Caudate nucleus (tissue), 63 donors: ENCODE measurements at places on chromosomes 1 and 21.
A peak's percentile ranks its signal among the peaks of the same experiment; 100 is the strongest.

DNA sequence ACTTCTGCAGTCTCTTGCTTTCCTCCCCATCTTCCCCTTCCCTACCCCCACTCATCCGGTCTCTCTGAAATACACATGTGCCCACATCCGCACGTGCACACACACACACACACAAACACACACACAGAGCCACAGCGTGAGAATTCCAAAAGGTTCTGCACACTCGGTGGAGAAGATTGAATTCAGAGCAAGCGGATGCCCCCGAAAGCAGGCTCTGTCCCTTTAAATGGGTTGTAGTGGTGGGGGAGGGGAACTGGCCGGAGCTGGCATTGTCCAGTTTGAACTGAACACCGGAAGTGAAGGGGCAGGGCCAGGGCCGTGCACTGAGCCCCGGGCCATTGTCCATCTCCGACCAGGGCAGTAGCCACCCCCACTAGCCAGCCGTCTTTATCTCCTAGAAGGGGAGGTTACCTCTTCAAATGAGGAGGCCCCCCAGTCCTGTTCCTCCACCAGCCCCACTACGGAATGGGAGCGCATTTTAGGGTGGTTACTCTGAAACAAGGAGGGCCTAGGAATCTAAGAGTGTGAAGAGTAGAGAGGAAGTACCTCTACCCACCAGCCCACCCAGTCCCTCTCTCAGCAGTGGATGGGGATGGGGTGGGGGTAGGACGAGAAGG lies 1.3 kb upstream of the LIN28A start:
- DNase-seq, result no peak

GRCh38 chr1:115440733-115441132 lies 102.7 kb upstream of the NGF start:
- DNase-seq, result no peak

DNA sequence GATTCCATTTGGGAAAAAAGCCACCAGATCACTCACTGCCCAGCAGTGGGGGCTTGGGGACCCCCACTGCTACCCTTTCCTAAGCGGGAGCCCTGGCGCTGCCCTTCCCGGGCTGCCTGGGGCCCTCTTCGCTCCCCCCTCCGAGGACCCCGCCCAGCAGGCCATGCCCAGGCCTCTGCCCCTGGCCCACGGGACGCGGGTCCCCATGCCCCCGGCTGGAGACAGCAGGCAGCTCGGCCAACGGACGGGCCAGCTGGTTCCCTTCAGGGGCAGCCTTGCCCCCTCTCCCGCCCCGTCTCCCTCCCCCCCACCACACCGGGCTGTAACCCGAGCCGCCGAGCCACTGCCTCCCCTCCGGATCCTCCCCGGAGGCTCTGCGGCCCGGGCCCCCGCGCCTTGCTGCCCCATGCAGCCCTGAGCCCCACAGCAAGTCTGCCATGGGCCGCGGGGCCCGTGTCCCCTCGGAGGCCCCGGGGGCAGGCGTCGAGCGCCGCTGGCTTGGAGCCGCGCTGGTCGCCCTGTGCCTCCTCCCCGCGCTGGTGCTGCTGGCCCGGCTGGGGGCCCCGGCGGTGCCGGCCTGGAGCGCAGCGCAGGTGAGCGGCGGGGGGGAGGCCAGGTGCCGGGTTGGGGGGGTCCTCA lies at the start of gene MMP23B:
Gene MMP23B (plus strand): TSS at position 392 of the 639 bp plus-strand sequence. CDS start 46 bp downstream, at position 438.
- DNase-seq, result no peak

- no peak for DNase-seq
Observed at GRCh38 chr1:48848035-48848434, 71.3 kb upstream of the BEND5 start.

- DNase-seq, result peak; percentile 63
Observed at GRCh38 chr1:10340930-10341590, 57.8 kb upstream of the PGD start.

DNA sequence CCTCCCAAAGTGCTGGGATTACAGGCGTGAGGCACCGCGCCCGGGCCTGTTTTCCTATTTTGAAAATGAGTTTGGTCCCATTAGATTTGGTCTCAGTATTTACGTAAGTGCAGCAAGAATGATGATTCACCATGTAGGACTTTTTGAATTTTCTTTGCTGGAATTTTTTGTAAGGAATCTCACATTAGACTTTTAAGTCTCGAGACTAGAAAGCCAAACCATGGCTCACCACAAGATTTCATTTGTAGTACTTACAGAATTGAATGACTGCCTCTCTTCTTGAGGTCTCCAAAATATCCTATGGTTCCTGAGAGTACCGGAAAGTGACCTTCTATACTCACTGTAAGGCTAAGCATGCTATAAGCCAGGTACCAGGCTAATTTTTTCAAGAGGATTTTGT lies 325 bp downstream of the OR14A2 start:
- no peak for DNase-seq

- no peak for DNase-seq
Observed at GRCh38 chr21:33940881-33941245, 25.3 kb upstream of the ATP5PO start.

GRCh38 chr1:221913351-221913892 lies 171.5 kb upstream of the DUSP10 start:
- DNase-seq, result no peak

DNA sequence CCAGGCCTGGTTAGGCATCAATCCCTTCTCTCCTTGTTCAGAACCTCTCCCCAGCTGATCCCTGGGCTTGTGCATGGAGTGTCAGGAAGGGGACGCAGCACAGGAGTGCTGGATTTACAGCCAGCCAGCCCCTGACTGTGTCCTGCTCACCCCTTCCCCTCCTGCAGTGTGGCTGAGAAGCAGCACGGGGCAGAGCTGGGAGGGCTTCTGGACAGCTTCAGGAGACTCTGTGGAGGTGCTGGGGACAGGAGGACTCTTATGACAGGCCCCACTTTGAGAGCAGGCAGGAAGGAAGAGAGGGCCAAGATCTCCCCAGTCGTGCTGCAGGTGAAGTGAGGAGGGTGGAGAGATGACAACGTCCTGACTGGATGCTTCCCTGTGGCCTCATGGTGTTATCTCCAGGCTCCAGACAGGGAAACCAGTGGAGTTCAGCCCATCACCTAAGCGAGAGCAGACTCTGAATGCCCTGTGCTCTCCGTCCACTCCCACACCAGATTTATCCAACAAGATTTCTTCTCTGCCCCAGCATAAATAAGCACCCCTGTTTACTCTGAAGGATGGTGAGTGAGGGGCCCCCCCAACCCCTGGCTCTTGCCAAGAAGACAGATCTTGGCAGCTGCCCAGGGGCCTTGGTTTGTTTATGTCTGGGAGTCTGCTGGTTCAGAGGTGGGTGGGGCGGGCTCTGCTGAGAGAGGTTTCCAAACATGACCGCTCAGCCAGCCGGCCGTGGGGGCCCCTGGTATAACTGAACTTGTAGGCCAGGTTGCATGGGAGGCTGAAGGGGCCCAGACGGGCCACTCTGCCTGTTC lies 21.3 kb downstream of the TMCC2 start:
- peak; percentile 25 for DNase-seq

DNA sequence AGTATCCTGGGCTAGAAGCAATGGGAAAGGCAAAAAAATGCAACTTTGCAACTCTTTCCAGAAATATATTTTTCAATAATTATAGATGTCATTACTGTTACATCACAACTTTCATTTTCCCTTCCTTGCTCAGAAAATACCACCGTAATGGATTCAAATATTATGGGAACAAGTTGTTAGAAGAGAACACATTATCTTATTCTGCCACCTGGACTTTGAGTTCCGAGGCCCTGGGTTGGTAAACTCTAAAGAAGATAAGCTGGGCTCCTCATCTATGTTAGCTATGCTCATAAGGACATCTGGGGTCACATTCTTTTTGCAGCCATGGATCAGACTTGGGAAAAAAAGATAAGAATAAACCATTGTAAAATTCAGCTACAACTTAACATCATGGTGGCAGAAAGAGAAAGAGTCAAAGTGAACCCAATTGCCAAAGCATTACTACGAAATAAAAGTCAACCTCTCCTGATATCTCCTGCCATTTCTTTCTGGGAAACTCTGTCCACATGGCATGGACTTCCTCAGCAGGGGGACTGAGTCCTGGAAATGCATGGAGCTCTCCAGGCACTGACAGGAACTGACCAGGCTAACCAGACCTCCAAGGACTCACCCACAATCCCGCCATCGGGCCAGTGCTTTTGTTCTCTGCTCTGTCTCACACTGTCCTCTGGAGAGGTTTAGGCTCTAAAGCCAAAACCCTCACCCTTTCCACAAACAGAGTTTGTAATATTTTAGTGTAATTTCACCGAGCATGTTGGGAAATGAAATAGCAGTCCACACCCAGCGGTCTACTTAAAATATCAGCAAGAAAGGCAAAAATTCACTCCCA lies 499.1 kb upstream of the RUNX1 start:
- DNase-seq, result no peak

DNA sequence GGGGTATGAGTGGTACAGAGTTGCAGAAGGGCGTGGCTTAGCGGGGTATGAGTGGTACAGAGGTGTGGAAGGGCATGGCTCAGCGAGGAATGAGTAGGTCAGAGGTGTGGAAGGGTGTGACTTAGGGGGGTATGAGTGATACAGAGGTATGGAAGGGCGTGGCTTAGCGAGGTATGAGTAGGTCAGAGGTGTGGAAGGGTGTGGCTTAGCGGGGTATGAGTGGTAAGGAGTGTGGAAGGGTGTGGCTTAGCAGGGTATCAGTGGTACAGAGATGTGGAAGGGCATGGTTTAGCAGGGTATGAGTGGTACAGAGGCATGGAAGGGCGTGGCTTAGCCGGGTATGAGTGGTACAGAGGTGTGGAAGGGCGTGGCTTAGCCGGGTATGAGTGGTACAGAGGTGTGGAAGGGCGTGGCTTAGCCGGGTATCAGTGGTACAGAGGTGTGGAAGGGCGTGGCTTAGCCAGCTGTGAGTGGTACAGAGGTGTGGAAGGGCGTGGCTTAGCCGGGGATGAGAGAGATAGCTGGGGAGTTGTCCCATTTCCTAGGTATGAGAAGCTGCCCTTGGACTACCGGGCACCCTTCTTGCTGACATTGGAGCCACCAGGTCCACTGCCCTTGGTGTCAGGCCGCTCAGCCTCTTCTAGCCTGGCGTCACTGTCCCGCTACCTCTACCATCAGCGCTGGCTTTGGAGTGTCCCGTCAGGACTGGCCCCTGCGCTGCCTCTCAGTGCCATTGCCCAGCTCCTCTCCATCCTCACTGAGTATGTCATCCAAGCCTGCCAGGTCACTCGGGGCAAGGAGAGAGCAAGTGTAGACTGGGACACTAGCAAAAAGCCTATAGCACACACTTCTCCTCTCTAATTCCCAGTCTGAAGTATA lies 29.8 kb downstream of the HYI start:
- DNase-seq, result no peak

- DNase-seq, result no peak
Observed at GRCh38 chr1:84363019-84363418, 35.3 kb upstream of the DNASE2B start.

- DNase-seq, result no peak
Observed at GRCh38 chr21:30616125-30616524, at the start of gene KRTAP20-1. Gene KRTAP20-1, plus strand, starts transcription at chr21:30616425. Its CDS starts 30 bp downstream, at chr21:30616455.

DNA sequence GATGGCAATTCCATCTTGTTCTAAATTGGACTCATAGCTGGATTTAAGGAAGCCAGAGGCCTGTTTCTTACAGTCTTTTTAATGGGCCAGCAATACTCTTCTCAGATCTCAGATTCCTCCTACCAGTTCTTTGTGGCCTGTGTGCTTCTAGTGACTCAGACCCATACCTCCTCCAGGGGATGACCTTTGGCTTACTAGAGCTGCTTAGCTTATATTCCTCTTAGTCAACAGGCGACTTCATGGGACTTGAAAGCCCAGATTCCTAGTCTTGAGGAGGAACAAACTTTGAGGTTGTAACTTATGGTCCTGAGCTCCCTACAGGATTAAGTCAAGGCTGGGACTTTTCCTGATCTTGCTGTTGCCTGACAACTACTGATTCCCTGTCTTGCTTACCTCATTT lies 12.4 kb upstream of the PAPPA2 start:
- no peak for DNase-seq

DNA sequence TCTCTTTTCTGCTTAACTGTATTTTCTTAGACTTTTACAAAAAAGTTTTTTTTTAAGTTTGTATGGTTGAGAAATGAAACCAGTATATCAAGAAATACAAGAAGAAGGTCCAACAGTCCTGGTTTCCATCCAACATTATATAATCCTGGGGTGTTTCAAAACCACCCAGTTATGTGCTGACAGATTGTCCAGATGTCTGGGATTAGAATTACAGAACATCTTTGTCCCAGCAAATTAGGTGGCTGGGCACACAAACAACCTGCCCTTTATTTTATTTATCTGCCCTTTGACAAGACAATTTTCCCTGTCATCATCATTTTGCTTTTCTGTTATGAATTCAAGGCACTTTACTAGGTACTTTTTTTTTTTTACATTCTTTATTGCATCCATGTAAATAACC lies 622.1 kb downstream of the PLPP3 start:
- no peak for DNase-seq

GRCh38 chr1:53968125-53968513 lies 22.0 kb downstream of the LRRC42 start:
- DNase-seq, result no peak

DNA sequence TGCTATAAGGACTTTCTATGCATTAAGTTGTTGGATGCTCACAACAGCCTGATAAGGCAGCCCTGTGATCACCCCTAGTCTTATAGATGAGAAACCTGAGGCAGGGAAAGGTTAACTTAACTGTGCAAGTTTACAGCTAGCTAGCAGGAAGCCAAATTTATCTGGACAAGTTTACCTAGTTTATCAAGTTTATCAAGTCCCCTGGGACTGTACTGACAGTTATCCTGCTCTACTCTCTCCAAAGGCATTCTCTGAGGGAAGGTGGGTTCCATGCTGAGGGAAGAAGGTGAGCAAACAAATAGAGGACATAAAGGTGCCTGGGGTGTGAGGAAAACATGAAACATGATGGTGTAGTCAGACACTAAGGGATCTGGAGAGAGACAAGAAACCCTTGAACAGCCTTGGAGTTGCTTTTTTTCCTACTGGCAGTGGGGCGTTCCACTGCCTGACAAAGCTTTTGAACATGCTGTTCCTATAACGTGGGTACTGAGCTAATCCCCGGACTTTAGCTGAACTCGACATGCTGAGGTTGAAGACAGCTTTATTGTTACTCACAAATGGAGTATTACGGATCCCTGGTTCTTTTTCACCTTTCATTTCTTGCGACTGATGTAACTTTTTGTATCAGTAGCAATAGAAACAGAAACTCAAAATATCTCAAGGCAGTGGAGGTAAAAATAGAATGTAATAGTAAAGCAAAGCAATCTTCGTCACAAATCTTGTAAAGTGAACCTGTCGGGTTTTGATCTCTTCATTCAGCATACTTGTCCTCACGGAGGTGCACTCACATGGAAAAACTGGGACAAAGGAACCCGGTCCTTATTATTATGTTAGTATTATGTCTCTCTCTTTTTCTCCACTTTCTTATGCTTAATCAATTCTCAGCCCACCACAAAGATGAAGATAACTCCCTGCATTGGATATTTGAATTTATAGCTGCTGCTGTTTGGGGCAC lies 42.4 kb upstream of the ESRRG start:
- no peak for DNase-seq
